ENCODE measurements at places on chromosomes 11 and 22.

- no peak for DNase-seq
Observed at GRCh38 chr11:38721586-38722315, 2123.7 kb upstream of the RAG2 start.

- no peak for DNase-seq
Observed at GRCh38 chr11:61686469-61686868, 6.3 kb downstream of the DAGLA start.

GRCh38 chr11:60977836-60978235 is 6.4 kb downstream of the CD6 start:
- no peak for DNase-seq

GRCh38 chr11:126156814-126157213 is 54.6 kb downstream of the RPUSD4 start:
- DNase-seq, result no peak

- no peak for DNase-seq
Observed at GRCh38 chr11:131744847-131745246, 374.4 kb downstream of the NTM start.

DNA sequence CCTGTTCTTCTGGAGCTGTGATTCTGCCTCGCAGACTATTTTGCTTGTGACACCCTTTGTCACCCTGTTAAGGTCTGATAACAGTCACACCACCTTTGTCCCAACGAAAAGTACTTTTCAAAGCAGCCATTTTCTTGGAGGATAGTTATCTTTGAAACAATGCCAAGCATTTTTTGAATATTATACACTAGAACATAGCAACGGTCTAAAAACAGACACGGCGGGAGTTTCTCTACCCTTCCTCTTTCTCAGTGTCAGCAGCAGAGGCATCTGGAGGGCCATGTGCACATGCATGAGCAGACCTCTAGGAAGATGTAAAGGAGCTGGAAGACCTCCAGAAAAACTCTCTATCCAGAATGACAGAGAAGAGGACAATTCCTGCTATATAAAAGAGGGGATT is 86.5 kb downstream of the TRPC6 start:
- no peak for DNase-seq

DNA sequence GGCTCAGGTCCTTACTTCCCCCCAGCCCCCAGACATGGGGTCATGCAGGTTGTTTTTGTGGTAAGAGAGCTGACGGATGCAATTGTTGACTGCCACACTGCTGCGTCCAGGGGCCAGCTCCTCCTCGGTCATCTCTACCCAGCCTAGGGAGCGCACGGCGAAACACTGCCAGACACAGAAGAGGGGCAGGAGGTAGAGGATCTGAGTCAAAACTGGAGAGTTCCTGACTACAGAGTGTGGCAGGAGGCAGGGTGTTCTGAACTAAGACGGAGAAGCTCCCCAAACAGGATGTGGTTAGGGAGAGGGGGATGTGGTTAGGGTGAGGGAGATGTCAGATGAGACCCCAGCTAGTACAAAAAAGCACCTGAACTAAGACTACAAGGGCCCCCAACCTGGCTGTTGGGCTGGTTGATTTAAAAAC is 12.3 kb downstream of the SMPD1 start:
- DNase-seq, result no peak

DNA sequence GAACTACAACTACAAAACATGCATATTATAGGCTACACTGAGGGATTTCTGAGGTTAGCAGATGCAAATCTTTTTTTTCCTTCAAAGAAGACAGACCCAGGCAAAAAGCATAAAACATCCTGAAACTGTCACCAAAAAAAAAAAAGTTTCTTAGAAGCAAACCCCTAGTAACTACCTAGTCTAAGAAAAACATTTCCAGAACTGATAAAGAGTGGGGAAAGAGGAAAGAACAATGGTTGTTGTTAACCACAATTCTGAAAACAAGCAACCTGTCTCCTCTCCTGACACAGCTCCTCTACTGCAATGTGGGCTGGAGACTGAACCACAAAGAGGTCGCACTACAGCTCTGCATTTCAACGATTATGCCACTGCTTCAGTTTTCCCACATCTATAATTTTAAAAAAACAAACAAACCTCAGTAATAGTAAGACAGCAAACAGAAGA is 15.0 kb downstream of the DENND5A start:
- no peak for DNase-seq

- no peak for DNase-seq
Observed at GRCh38 chr22:41028841-41029240, 63.6 kb upstream of the EP300 start.

GRCh38 chr11:35414311-35414710 is 5.0 kb downstream of the SLC1A2 start:
- DNase-seq, result peak; percentile 42

GRCh38 chr11:70498976-70499801 is 100.9 kb downstream of the CTTN start:
- DNase-seq, result no peak

DNA sequence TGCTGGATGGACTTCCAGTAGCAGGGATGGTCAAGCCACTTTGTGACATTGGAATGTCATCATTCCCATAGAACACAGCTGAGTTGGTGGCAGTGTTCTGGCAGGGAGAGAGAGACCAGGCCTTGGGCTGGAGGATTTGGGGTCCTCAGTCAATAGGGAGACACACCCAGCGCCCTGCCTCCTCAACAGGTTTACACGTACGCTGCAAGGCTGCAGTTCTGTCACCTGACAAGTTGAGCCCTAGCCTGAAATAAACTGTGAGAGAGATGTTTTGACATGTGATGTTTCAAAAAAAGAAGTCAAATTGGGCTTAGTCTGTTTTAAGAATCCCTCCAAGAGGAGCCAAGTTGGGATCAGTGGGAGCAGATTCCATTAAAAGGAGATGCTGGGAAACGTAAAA is 42.9 kb upstream of the CRYBB3 start:
- no peak for DNase-seq

- DNase-seq, result peak; percentile 5
Observed at GRCh38 chr11:2581931-2582350, 117.9 kb downstream of the KCNQ1OT1 start.

DNA sequence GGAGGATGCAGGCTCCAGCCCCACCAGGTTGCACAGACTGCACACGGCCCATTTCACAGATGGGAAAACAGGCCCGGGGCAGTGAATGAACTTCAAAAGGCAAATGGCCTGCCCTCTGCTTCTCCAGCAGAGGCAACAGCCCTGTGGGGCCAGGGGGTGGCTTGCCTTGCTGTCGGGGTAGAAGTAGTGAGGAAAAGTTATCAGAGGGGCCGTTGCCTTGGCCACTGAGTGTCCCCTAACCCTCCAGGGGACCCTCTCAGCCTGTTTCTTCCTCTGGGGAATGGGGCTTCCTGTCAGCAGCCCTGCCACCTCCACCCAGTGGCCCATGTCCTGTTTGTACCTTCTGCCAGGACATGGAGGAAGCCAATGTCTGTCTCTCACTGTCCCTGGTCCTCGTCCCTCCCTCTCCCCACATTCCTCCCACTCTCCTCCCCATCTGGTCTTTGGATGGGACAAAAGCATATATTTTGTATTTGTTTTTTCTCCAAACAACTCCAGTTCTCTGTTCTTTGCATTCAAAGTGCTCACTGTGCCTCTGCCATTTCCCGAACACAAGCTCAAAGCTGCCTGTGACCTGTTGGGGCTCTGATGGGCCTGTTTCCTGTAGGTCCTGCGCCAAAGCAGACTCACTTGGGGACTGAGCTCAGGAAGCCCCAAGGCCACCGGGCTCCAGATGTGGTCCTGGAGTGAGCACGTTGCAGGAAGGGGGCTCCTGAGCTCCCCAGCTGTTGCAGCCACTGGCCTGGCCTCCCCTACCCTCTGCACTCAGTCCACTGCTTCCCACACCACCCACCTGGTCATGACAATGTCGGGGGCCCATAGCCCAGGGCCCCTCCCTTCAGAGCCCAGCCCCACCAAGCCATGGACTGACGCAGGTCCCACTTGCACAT is 9.5 kb downstream of the MAP4K2 start:
- no peak for DNase-seq

DNA sequence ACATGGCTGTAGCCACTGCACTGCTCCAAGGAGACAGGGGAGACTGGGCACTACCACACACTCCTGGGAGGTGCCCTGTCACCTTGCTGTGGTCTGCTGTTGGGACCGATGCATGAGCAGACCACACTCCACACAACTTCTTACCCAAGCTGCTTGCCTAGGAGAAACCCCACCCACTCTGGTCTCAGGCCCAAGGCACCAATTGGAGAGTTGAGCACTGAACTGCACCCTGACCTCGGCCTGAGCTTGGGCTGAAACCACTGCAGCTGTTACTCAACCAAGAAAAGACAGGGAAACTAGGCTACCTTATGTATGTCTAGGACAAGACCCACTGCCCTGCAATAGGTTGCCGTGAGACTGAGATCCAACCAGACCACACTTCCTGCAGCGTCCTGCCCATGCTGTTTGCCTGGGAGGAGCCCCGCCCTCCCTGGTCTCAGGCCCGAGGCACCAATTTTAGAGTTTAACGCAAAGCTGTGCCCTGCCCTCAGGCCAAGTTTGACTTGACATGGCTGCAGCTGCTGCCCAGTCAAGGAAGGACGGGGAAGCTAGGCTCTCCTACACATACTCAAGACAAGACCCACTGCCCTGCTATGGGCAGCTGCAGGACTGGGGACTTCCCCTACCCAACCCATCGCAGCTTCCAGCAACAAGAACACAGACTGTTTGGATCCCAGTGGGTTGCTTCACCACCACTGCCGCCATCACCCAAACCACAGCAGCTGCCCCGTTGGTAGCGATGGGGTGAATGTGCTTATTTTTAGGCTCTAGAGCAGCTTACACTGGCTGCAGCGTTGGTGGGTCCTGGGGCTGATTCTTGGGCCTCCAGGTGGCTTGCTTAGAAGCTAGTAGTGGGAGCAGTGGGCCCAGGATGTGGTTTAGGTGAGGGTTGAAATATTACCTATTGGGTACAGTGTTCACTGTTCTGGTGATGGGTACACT is 66.8 kb downstream of the BRD1 start:
- DNase-seq, result no peak

GRCh38 chr11:104015649-104016415 is 20.6 kb upstream of the DDI1 start:
- DNase-seq, result no peak

- no peak for DNase-seq
Observed at GRCh38 chr22:16962501-16962900, 45.5 kb downstream of the GAB4 start.

Measured in WERI-Rb-1 (cell line).